T follicular helper cell (primary cell): ENCODE measurements at places on chromosomes 5 and 9.

- DNase-seq = no peak
These were observed 72.5 kb downstream of the EPB41L4A start for GRCh38 chr5:112346411-112347044.

GRCh38 chr9:25207402-25208195 is 470.6 kb downstream of the TUSC1 start:
- no peak for DNase-seq

- no peak for DNase-seq
These were observed 139.1 kb downstream of the TMEM38B start for GRCh38 chr9:105833271-105833975.

DNA sequence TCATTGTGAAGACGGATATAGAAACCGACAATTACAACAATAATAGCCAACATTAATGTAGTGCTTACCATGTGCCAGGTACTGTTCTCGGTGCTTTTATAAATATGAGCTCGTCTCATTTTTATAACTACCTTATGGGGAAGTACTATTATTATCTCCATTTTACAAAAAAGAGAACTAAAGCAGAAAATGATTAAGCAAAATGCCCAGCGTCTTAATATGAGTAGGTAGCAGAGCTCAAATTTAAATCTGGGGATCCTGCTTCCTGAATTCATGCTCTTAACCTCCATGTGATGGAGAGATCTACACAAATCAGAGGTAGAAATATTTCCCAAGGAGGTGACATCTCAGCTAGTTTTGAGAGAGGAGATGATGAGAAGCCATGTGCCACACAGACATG is 256.9 kb downstream of the TRIM32 start:
- no peak for DNase-seq

- no peak for DNase-seq
These were observed 5.3 kb downstream of the KLF4 start for GRCh38 chr9:107484117-107484723.

- DNase-seq = no peak
These were observed 191.1 kb upstream of the DMRT1 start for GRCh38 chr9:650362-650761.

GRCh38 chr5:103800741-103801495 is 238.3 kb upstream of the NUDT12 start:
- DNase-seq = no peak

DNA sequence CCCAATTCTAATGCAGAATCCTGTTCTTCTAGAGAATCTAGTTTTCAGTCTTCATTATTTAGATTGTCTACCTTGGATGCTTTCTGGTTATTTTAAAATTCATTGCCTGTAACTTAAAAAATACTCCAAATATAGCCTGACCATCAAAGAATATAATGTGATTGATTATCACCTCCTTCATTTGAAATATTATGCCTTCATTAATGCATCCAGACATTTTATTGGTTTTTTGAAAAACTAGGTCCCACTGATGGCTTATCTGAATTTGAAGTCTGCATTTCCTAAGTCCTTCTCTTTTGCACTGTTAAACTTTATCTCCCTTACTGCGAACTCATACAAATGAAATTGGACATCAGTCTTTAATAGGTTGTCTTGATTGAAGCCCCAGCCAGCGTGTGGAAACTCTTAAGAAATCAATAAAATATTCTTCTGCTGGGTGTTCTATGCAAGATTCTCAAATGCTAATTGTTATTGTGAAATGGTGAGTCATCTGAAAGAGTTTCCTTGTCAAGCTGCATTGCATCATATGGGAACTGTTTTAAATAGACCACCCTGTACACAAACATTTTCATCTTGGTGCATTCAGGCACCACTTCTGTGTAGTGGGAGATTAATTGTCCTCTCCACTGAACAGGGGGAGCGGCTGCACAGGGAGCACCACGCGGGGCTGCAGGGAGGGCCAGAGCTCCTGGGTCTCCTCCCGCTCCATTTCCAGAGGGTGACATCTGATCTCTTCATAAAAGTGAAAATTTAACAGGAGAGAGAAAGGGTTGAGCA is 92.3 kb upstream of the FANCC start:
- DNase-seq = no peak

GRCh38 chr5:103315455-103315854 is 56.9 kb downstream of the MACIR start:
- DNase-seq = no peak

- no peak for DNase-seq
These were observed 109.1 kb upstream of the SPATA31D4 start for GRCh38 chr9:81819155-81819554.
